GM23338 (cell line): ENCODE measurements at places on chromosomes 5 and 9. TPM values are rescaled to one million over a fixed set of nuclear protein-coding genes. Genes with fewer than 3 reads are reported as not detected.

GRCh38 chr5:90852531-90852930 lies 293.9 kb downstream of the ADGRV1 start:
- H3K4me1 ChIP-seq = no peaks in the 10 kb centered on the region
- no peak overlapping the region for H3K27ac ChIP-seq
- DNase-seq = no peak
- no peak overlapping the region for H3K4me3 ChIP-seq

DNA sequence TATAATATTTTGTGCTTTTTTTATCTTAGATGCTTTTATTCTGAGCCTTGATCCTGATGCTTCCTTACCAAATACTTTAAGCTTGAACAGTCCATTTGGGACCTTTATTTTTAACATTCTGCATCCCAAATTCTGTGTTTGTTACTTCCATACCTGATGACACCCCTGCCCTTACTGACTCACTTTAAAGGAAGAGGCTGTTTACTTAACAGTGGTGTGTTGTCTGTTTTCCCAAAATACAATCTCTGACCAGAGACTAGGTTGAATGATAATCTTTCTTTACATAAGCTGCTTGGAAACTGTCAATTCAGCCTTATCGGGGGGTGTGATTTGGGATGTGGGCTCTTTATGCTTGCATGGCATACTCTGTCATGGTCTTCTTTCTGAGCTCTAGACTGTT lies 71.1 kb downstream of the SNX24 start:
- no peaks in the 10 kb centered on the region for H3K36me3 ChIP-seq
- no peaks in the 10 kb centered on the region for H3K27me3 ChIP-seq
- H3K27ac ChIP-seq = no peak overlapping the region
- DNase-seq = no peak
- H3K4me1 ChIP-seq = peaks cover 20% of the 10 kb centered on the region

DNA sequence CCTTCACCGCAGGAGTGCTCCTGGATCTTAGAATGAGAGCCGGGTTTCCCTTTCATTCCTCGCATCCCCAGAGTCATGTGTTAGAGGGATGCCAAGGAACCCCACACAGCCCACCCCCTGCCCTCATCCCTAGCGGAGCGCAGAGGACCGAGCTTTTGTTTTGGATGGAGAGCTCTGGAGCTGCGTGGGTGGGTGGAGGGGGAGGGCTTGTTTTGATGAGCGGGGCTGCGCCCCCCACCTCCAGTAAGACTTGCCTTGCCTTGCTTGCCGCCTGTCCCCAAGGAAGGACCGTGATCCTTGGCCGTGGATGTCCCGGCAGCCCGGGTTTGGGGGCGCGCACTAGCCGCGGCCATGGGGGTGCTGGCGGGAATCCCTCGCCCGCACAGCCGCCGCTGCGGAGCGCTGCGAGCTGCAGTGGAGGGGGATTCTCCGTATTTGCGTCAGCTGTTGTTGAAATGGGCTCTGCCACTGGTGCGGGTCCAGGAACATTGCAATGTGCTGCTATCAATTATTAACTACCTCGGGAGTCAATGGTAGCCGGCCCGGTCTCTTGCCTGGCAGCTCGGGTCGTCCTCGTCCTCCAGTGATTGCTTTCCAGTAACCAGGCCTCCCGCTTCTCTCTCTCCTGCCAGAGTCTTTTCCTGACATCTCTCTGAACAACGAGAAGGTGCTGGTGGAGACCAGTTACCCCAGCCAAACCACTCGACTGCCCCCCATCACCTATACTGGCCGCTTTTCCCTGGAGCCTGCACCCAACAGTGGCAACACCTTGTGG lies 1.0 kb downstream of the EGR1 start:
- 0 out of 2 replicates have a peak, but pooled peaks cover 3% of the 10 kb centered on the region for H3K36me3 ChIP-seq
- no peak overlapping the region for H3K27ac ChIP-seq
- DNase-seq = no peak
- H3K27me3 ChIP-seq = peaks cover 26% of the 10 kb centered on the region

DNA sequence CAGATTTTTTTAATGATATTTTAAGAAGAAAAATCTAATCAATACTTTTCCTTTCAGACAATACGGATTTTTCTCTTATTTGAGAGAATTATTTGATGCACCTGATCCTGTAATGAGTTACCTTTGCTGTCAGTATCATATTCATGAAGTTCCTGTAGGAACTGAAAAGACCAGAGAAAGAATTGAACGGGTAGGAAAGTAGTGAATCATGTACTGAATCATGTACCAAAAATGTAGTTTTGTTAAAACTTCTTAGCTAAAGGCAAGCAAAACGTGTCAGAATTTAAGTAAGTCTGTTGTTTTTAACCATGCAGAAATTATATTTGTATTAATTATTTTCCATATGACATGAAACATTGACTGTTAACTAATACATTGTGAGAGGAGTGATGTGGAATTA lies 56.6 kb downstream of the SMC5 start:
- H3K27me3 ChIP-seq = no peaks in the 10 kb centered on the region
- H3K27ac ChIP-seq = no peak overlapping the region

- H3K36me3 ChIP-seq = no peaks in the 10 kb centered on the region
- H3K4me3 ChIP-seq = no peak overlapping the region
Observed at GRCh38 chr5:10969684-10970180, 208.7 kb upstream of the DAP start.

DNA sequence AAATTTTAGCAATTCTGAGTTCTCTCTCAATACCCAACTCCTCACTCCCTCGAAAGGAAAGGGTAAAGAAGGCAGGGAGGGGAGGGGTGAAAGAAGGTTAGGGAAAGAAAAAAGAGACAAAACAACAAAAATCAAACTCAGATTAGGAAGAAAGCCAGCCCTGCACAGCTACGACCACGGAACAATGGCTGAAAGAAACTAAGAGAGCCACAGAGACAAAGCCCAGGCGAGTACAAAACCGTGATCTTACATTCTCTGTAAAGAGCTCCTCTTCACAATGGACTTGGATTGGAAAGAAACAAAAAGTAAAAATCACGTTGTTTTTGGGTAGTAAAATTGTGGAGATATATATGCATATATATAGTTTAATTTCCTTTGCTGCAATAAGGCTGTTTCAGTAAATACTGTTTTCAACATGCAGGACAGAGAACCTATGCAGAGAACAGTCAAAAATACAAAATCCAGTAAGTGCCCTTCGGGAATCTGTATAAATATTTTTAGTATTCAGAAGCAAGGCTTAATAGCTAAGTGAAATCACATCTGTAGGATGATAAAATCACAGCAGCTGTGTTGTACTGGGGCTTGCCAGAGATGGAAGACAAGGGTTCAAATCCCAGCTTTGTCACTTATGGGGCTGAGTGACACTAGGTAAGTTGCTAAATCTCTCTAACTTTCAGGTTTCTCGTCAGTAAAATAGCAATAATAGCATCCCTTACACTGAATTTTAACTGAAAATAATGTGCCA lies 16.9 kb downstream of the PSMB7 start:
- no peak for DNase-seq
- no peak overlapping the region for H3K4me3 ChIP-seq
- H3K27me3 ChIP-seq = no peaks in the 10 kb centered on the region
- no peaks in the 10 kb centered on the region; the same call in 1 of the 2 replicates for H3K36me3 ChIP-seq
- H3K4me1 ChIP-seq = peaks cover 23% of the 10 kb centered on the region

DNA sequence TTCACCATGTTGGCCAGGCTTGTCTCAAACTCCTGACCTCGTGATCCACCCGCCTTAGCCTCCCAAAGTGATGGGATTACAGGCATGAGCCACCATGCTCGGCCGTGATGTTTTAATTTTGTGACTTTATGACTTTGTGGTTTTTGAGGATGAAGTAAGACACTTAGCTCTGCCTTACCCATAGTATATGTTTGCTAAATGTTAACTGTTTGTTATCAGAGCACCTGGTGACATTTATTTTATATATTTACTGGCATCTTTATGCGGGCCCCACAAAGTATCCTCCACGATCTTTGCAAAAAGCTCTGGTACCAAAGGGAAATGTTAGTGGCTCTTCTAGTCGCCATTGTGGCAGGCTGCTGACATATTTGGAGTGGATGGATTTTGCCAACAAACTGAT lies 6.7 kb downstream of the SLC23A1 start:
- no peaks in the 10 kb centered on the region for H3K27me3 ChIP-seq
- peaks cover 4% of the 10 kb centered on the region; the same call in 1 of the 2 replicates for H3K4me1 ChIP-seq
- no peak overlapping the region for H3K4me3 ChIP-seq

GRCh38 chr9:98280162-98280561 lies 24.7 kb upstream of the TBC1D2 start:
- H3K4me1 ChIP-seq = no peaks in the 10 kb centered on the region
- no peak overlapping the region for H3K4me3 ChIP-seq
- no peaks in the 10 kb centered on the region for H3K27me3 ChIP-seq
- no peak overlapping the region for H3K27ac ChIP-seq

GRCh38 chr5:2511706-2512105 lies 239.8 kb downstream of the IRX2 start:
- H3K4me1 ChIP-seq = no peaks in the 10 kb centered on the region
- no peaks in the 10 kb centered on the region for H3K36me3 ChIP-seq
- H3K4me3 ChIP-seq = no peak overlapping the region

Gene IL17B
- not detected in 2 replicates for total RNA-seq

Gene ZNF618
- 19.6 and 22.1 TPM in 2 replicates for total RNA-seq
